HFF-Myc (cell line): ENCODE measurements at places on chromosomes 7 and 10.

GRCh38 chr7:85019778-85020177 lies 167.1 kb downstream of the SEMA3D start:
- DNase-seq = no peak

DNA sequence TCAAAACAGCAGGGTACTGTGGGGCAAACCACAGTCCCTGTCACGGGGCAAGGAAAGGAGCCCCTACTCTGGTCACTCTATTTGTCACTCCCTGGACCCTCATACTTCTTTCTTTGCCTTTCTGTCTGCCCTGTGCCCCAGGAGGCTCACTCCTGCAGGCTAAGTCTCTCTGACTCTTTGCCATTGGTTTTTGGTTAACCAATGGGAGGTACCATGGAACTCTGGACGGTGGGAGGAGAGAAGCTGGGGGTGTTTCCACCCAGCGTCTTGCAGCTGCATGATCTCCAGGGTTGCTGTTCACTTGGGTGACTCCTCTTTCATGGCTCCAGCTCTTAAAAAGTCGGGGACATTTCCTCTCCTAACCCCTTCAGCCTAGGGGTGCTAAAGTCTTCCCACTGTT lies 15.4 kb upstream of the EIF5AL1 start:
- no peak for DNase-seq

- no peak for DNase-seq
These were observed 86.0 kb downstream of the WDFY4 start for GRCh38 chr10:48770561-48771089.

DNA sequence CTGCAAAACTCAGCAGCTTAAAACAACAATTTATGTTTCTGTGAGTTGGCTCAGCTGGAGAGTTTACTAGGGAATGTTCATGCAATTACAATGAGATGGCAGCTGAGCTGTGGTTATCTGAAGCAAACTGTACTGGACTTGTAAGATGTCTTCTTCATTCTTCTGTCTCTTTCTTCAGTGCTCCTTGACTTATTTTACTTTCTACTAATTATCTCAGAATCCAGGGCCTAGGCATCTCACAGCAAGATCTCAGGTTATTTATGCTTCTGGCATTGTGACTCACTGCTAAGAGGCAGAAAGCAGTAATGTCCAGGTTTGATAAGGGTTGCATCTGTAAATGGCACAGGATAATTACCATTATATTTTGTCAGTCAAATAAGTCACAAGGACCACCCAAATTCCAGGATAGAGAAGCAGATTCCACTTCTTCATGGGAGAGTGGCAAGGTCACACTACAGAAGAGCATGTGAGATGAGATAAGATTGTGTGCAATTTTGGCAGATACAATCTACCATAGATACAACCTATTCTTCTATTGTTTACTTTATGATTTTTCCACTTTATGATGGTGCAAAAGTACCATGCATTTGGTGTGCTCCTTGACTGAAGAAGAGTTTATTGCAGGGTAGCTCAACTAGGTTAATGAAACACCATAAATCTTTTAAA lies 16.8 kb downstream of the VIM start:
- DNase-seq = no peak

DNA sequence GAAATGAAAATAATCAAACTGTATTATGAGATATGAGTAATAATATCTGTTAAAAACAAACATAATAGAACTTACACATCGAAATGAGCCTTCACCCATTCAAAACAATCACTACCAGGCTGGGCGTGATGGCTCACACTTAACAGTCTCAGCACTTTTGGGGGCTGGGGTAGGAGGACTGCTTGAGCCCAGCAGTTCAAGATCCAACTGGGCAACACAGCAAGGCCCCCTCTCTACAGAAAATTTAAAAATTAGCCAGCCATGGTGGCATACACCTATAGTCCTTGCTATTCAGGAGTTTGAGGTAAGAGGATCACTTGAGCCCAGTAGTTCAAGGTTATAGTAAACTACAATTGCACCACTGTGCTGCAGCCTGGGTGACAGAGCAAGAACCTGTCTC lies 75.8 kb downstream of the NT5C2 start:
- DNase-seq = no peak

GRCh38 chr7:12089951-12090756 lies 120.9 kb upstream of the TMEM106B start:
- DNase-seq = no peak

DNA sequence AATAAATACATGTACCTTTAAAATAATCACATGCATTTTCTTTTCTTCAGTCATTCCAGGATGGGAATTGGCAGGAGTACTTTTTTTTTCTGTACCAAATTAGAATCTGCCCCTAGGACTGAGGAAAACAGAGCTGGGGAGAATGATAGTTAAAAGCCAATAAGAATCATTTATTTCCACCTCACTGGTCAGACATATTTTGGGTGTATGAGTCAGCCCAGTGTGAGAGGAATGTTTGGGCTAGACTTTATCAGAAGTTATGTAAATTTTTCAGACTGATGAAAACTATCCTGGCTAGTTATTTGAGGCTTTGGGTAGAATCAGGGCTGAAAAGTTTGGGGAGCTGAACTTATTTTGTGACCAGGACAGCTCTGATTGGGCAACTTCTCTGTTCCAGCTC lies 303.1 kb upstream of the NPSR1 start:
- no peak for DNase-seq

DNA sequence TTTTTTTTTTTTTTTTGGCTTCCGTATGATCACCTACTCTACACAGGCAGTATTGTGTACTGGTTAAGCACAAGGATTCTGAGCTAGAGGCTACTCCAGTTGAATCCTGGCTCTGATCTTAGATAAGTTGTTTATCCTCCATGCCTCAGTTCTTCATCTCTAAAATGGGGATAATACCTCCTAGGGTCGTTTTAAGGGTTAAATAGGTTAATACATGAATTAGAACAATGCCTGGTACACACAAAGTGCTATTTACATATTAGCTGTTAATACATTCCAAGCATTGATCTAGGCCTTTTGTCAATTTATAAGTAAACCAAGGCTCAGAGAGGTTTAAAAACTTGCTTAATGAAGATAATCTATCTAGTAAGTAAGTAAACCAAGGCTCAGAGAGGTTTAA lies 59.0 kb downstream of the ST7 start:
- no peak for DNase-seq

DNA sequence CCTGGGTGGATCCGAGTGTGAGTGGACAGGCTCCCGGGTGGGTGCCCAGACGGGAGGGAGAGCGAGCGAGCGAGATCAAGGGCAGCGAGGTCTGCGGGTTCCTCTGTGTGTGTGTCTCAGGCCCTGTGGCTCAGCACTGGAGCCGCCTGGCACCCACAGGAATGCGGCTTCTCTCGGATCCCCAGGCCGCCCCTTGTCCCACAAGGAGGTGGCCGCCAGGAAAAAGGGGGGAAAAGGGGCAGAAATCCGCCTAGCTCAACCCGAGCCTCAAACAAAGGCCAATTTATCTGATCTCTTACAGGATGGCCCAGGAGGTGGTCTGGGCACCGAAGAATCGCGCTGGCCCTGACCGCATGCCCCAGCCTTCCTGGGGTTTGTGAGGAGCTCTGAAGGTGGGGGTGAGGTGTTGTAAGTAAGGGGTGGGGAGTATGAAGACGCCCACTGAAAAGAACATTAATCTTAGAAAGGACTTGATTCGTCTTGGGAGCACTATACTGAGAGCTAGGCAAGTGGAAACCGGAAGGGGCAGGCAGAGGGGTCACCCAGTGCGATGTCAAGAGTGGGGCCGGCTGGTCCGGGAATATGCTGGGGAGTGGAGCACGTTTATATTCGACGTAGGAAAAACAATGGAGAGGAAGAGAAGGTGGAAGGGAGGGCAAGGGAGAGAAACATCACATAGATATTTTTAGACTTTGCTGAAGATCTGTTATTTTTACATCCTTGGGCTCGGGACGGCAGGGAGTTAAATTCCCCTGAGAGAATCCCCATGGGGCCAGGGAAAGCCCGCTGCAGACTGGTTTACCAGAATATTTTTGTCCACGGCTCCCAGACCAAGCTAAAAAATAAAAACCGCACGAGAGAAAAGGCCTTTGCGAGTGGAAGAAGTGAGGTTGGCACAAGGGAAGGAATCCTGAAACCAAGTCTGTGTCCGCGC lies 7.2 kb downstream of the DLX5 start:
- DNase-seq = no peak

DNA sequence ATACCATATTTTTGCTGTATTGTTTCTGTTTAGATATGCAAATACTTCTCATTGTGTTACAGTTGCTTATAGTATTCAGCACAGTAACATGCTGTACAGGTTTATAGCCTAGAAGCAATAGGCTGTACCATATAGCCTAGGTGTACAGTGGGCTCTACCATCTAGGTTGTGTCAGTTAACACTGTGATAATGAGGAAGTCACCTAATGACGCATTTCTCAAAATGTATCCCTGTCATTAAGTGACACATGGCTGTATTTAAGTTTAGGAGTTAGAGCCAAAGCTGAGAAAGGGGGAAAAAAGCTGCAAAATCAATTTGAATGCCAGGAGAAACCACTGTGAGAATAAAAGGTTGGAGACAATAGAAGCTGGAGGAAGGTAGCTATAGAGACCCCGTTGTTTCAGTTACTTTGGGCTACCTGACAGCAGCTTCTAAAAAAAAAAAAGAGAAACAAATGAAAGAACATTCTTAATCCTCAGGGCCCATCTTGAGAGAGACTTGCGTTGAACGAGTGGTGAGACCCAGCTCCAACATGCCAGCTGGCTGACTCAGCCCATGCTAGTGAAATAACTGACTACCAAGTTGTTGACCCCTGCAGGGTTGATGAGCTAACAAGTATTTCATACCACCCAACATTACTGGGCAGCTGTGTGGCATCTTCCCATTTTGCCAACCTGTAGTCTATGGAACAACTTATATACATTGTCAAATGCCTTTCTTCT lies 8.7 kb downstream of the STARD3NL start:
- DNase-seq = no peak

DNA sequence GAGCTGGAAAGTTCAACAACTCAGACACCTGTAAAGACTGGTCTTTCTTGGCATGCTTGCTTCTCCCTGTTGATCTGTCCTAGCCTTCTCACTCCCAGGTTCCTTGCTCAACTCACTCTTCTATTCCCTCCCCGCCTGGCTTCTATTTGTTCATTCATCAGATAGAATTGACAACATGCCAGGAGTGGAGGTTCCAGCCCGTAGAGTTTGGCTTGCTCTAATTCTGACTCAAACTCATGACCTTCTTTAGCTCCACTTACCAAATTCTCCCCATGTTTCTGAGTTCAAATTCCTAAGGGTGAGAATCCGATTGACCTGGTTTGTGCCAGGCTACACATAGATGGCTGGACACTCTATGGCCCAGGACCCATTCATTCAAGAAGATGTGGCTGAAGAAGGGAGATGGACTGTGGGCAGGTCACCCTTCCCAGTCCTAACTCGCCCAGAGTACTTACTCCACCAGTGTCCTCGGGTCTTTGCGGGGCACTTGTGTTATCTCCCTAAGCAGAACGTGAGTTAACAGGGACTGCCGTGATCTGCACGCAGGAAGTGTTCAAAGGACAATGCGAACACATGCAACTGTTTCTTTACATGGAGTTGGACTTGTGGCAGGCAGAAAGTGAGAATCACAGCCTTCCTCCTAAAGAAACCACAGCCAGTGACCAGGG lies 4.0 kb upstream of the TMEM236 start:
- DNase-seq = no peak

DNA sequence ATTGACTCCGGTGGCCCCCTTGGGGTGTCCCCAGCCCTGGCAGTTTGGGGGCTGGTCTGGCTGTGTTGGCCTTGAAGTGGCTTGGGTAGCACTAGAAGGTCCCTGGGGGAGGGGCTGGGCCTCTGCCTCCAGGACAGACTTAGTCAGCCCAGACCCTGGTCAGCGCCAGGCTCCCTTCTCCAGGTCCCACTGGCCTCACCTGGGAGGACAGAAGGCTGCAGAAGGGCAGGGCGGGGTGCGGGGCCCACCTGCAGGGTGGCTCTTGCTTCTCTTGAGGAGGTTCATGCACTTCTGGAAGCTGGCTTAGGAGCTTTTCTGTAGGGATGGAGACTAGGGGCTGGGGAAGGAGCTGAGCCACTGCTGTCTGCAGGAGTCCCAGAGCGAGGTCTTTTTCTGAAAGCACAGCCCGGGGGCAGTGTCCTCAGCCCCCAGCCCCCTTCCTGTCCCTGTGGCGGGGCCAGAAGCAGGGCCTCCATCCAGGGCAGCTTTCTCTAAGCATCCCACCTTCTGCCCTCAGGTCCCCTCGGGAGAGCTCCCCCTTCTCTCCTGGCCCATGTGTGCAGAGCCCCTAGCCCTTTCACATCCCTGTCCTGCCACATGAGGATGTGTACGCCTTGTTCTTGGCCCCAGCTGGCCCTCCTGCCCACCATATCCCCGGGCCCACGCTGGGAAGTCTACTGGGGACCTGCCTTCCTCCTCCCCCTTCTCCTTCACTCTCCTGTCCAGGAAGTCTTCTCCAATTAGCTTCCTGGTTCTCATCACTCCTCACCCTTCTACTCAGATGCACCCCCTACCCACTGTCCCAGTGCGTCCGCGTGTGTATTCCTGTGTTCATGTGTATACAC lies 11.0 kb downstream of the TBATA start:
- no peak for DNase-seq

- DNase-seq = no peak
These were observed 360.4 kb downstream of the PARD3 start for GRCh38 chr10:34454590-34455261.

DNA sequence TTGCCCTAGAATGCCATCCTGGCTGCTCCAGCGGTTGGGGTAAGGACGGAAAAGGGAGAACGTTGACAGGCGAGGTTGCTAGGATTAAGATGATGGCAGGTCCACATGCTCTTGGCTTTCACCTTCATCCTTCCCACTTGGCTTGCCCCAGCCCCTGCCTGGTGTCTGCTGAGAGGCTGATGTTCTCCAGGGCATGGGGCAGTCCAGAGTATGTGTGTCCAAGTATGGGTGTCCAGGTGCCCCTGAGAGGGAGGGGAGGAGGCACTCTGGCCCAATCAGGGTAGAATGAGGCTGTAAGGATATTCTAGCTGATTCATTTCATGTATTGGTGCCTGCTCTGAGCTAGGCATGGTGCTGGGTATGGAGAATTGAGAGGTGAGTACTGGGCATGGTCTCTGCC lies 12.6 kb downstream of the NEURL1 start:
- no peak for DNase-seq

DNA sequence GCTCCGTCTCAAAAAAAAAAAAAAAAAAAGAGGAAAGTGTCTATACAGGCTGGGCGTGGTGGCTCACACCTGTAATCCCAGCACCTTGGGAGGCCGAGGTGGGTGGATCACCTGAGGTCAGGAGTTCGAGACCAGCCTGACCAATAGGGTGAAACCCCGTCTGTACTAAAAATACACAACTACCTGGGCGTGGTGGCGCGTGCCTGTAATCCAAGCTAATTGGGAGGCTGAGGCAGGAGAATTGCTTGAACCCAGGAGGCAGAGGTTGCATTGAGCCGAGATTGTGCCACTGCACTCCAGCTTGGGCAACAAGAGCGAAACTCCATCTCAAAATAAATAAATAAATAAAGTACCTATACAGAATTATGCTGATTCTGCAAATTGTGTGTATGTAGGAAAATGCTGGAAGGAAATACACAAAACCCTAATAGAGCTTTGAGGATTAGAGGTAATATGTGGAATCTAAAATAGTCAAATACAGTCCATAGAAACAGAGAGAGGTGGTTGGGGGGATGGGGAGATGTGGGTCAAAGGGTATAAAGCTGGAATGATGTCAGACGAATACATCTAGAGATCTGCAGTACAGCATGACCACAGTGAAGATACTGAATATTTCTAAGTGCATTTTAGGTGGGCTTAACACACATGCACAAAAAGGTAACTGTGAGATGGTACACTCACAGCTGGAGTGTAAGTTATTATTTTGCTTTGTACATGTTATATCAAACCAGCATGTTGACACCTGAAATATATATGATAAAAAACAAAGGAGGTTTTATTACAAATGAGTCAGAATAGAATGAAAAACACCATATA lies 174.5 kb upstream of the KLF14 start:
- DNase-seq = no peak

- DNase-seq = no peak
These were observed 19.8 kb downstream of the VOPP1 start for GRCh38 chr7:55552320-55553023.

GRCh38 chr7:124713086-124713485 lies 52.5 kb downstream of the GPR37 start:
- DNase-seq = no peak
